Immature natural killer cell (primary cell): ENCODE measurements at places on chromosomes 6 and 20. TPM values are rescaled to one million over a fixed set of nuclear protein-coding genes. Genes with fewer than 3 reads are reported as not detected.

GRCh38 chr6:116595247-116595646 lies 21.0 kb upstream of the RSPH4A start:
- DNase-seq, result no peak

DNA sequence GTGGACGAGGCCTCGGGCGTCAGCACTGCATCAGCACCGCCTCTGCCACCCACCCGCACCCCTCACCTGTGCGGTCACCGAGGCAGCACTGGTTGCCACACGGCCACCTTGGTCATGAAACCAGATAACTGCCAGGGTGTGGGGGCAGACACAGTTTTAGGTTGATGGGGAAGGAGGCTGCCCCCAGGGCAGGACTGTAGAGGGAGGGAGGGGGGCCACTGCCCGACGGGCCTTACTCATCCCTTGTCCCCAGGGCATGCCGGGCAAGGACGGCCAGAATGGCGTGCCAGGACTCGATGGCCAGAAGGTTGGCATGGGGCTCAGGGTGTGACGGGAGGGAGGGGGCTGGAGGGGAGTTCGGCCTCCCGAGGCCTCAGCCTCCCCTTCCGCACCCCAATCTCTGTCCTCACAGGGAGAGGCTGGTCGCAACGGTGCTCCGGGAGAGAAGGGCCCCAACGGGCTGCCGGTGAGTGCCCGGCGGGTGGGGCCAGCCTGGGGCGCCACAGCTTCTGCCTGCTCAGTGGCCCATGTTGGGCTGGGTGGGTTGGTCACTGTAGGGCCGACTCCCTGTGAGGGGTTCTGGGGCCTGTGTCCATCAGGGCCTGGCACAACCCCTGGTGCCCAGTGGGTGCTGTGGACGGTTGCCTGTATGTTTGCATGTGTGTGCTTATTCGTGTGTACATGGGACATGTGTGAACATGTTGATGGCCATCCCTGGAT lies 11.8 kb downstream of the COL9A3 start:
- DNase-seq, result no peak

DNA sequence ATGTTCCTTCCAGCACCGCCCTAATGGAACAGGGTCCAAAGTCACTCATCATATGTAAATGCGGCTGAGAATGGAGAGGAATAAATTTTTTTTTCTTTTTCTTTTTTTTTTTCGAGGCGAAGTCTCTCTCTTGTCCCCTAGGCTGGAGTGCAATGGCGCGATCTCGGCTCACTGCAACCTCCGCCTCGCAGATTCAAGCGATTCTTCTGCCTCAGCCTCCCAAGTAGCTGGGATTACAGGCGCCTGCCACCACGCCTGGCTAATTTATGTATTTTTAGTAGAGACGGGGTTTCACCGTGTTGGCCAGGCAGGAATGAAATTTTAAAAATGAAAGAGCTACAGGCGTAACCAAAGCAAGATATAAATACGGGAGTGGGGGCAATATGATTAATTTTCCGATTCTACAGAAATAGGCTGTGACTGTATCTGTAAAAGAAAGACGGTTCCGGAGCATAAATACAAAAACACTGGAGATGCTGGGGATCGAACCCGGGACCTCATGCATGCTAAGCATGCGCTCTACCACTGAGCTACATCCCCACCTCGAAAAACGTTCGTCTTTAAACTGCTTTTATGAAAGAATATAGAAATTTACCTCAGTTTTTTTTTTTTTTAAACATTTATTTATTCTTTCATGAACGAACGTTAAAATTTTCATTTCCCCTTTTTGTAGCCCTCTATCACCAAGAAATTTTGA lies 132.2 kb downstream of the GPX5 start:
- no peak for DNase-seq

DNA sequence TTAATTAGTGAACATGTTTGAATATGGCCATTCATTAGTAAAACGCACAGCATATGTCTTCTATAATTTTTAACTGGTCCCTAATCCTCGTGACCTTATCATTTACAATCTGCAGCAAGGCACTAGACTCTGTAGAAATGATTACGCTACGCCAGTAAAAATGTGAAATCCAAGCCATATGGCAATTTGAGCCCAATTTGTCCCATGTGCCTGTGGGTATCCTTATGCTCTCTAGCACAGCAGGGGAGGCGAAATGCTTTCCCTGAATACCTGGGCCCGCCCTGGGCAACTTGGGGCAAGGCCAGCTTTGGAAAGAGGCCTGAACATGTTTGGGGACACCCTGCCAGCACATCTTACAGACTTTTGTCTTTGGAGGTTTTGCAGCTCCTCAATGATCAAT lies 122.7 kb upstream of the AGPAT4 start:
- DNase-seq, result no peak

DNA sequence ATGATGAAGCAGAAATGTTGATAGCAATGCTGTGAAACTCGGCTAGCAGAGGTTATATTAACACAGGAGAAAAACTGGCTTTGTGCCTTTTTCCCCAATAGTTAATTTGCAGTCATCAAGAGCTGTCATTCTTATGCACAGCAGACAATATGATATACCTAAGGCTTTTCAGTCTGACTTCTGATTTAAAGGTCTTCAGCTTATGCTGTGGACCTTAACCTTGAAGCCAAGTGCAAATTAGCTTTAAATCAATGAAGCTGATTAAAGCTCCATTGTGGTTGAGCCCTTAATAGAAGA lies 171.6 kb upstream of the ID4 start:
- DNase-seq, result no peak

DNA sequence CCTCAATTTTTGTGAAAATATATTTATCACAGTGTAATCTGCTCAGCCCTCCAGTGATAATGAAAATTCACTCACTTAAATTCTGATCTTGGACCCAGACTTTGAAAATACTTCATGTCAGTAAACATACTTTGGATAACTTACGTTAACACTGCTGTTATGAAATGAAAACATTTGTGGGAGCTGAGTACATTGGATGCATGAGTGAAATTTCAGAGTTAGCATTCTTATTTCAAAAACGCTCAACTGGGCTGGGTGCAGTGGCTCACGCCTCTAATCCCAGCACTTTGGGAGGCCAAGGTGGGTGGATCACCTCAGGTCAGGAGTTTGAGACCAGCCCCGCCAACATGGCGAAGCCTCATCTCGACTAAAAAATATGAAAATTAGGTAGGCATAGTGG lies 196.4 kb downstream of the UTRN start:
- no peak for DNase-seq

- no peak for DNase-seq
Measured at GRCh38 chr6:43465948-43466347, 10.6 kb upstream of the DLK2 start.

The MUC22 gene
- polyA plus RNA-seq, result not detected
